Nephron progenitor cell (in vitro differentiated cells): ENCODE measurements at places on chromosomes 13 and 19.

DNA sequence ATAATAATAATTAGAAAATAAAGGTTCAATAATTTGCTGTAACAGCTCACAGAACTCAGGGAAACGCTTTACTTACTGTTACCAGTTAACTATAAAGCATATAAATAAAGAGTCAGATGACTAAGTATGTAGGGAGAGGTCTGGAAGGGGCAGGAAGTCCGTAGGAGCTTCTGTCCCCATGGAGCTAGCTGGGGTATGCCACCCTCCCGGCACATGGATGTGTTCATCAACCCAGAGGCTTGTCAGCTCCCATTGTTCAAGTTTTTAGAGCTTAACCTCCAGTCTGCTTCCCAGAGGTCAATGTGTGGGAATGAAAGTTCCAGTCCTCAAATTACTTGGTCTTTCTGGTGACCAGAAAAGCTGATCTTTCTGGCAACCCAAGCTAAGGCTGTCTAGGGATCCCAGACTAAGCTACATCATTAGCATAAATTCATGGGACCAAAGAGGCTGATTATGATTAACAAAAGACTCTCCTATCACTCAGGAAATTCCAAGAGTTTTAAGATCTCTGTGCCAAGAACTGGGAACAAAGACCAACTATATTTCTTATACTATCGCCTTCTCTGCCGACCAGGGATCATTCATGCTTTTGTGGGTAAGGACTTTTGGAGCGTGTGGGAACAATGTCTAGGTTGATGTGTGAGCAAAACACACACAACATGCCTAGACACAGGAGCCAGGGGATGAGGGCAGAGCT, 31.7 kb upstream of the ZNF507 start:
- DNase-seq, result no peak

DNA sequence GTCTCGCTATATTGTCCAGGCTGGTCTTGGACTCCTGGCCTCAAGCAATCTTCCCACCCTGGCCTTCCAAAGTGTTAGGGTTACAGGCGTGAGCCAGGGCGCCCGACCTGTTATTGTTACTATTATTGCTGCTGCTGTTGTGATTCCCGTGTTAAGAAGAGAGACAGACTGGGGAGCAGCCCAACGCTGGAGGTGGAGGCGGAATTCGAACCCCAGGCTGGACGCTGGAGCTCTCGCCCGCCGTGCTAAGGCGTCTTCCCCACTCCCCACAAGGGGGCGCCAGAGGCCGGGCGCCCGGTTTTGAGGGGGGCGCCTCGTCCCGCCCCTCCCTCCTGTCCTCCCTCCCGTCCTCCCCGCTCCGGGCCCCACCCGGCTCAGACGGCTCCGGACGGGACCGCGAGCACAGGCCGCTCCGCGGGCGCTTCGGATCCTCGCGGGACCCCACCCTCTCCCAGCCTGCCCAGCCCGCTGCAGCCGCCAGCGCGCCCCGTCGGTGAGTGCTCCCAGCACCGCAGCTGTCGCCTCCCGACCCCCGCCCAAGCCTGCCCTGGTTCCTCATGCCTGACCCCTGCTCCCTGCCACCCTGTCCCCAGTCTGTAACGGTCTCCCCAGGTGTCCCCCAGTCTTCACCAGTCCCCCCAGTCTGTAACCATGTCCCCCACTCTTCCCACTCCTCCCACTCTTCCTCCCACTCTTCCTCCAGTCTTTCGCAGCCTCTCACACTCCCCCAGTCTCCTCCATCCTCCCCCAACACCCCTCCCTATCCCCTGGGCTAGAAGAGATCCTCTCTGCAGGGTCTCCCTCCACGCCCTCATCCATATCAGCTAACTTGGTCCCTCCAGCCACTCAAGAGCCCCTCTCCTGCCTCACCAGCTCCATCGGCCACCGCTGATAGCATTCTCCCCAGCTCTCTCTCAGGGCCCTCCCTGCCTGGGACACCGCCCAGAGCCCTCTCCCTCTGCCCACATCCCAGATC, at the start of gene EHD2:
Gene EHD2 (plus strand): TSS at position 377 of the 976 bp plus-strand sequence. CDS start 3,191 bp downstream, outside the sequence.
- peak; percentile 61 for DNase-seq

DNA sequence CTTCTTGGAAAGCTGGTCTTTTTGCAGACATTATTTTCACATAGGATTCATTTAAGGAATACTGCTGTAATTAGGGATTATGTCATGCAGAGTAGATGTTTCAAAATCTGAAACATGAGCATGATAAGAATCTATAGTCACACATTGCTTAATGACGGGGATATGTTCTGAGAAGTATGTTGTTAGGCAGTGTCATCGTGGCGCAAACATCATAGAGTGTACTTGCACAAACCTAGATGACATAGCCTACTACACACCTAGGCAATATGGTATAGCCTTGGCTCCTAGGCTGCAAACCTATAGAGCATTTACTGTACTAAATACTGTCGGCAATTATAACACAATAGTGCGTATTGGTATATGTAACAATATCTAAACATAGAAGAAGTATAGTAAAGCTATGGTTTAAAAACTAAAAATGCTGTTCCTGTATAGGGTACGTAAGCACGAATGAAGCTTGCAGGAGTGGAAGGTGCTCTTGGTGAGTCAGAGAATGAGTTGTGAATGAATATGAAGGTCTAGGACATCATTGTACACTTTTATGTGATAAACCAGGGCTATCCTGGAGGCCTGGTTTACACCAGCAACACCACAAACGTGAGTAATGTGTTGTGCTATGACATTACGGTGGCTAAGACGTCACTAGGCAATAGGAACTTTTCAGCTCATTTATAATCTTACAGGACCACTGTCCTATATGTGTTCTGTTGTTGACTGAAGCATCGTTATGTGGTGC, 283.1 kb downstream of the MTUS2 start:
- no peak for DNase-seq

GRCh38 chr13:27834095-27834494, 41.8 kb downstream of the GSX1 start:
- no peak for DNase-seq
